ENCODE measurements at places on chromosomes 3 and 15. TPM values are rescaled to one million over a fixed set of nuclear protein-coding genes. Genes with fewer than 3 reads are reported as not detected.

Gene SRGAP3
- polyA plus RNA-seq = 22.3 TPM

Gene PATL2
- polyA plus RNA-seq = 0.78 TPM

Gene OXTR
- polyA plus RNA-seq = 9.4 TPM

Gene ZNF197
- 16.6 TPM for polyA plus RNA-seq

- no peak for DNase-seq
Measured at GRCh38 chr3:195052939-195053338, 218.0 kb downstream of the XXYLT1 start.

- DNase-seq = no peak
Measured at GRCh38 chr3:151285940-151286339, 7.6 kb upstream of the P2RY14 start.

DNA sequence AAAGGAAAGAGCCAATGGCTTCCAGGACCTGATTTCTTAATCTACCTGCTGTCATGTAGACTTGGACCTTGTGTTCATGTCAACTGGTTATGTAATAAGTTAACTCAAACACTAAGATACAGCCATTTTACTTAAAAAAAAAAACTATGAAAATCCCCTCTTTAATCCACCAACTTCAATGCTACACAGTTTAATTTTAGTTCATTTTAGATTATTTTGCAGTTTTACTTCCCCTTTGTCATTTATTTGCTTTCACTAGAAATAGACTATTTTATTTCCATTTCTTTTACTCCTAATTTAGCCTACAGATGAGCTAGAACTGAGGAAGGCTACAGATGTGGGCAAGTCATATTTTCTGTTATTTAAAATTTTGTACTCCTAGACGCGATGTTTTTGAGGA lies 10.7 kb upstream of the DNAJC13 start:
- DNase-seq = no peak

DNA sequence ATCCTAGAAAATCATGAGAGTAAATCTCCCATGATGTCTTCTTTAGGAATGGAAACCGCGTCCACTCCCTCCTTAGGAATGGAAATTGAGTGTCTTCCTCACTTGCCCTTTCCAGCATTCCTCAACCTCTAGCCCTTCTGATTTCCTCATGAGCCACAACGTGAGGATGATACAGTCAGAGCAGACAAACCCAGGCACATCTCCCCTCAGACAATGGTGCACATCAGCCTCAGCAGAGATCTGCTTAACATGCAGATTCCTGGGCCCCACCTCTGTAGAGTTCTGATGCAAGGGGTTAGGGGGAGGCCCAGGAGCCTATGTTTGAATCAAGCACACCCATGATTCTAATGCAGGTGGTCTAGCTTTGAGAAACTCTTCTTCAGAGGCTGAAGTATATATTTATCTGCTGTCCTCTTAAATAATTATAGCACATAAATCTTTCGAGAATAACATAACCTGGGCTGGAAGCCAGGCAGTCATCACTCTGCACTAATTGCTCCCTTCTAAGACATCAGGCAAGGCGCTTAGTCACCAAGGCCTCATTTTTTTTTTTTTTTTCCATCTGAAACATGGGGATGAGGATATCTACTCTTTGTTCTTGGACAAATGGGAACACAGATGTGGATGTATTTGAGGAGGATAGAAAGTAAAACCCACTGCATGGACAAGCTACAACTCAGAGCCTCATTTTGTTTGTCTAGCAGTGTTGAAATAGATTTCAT lies 81.7 kb downstream of the PRICKLE2 start:
- DNase-seq = no peak

- DNase-seq = no peak
Measured at GRCh38 chr3:134904776-134905646, 110.0 kb downstream of the EPHB1 start.

DNA sequence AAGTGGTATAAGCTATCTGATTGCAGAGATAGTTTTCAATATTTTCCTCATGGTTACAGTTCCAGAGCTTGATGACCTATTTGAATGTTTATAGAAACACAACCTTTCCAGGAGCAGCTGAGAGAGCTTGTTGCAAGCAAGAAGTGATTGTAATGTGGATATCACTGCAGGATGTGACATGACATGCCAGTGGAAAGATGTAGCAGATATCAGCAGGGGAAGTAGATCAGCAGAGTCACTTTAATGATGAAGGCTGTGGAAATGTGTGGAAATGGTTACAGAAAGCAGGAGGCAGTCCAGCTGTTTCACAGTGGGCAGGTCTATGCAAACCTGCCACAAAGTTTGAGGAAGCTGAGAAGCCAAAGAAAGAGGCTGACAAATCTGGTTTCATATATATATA lies 21.0 kb downstream of the TMEM158 start:
- DNase-seq = no peak
